ENCODE measurements at places on chromosomes 7 and 10. TPM values are rescaled to one million over a fixed set of nuclear protein-coding genes. Genes with fewer than 3 reads are reported as not detected.

Gene FAM20C
- total RNA-seq = 29.5 TPM

Gene PIP
- total RNA-seq = not detected

Gene LRRC17
- total RNA-seq = not detected

Gene SEMA3E
- 0.23 TPM for total RNA-seq

Gene NAT16
- total RNA-seq = not detected

Gene OR13A1
- not detected for total RNA-seq

Gene FZD8
- 26.0 TPM for total RNA-seq

Gene CALHM1
- not detected for total RNA-seq

All from hair follicular keratinocyte (primary cell).